SJCRH30 (cell line): ENCODE measurements at places on chromosomes 16 and 17.
A peak's percentile ranks its signal among the peaks of the same experiment; 100 is the strongest.

DNA sequence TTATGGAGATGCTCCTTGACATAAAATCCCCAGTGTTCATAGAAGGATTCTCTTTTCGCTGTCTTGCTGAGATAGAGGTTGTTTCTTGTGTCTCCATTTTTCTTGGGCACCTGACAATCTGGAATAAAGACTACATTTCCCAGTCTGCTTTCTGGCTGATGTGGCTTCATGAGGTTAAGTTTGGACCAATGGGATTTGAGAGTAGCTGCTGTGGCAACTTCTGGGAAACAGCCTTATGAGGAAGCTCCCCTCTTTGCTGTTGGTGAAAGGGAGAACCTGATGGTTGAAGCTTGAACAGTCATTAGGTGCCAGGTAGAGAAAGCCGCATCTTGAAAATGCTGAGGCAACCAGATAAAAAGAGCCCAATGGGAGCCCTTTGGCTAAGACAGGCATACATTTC lies 24.4 kb downstream of the HS3ST4 start:
- DNase-seq = no peak

DNA sequence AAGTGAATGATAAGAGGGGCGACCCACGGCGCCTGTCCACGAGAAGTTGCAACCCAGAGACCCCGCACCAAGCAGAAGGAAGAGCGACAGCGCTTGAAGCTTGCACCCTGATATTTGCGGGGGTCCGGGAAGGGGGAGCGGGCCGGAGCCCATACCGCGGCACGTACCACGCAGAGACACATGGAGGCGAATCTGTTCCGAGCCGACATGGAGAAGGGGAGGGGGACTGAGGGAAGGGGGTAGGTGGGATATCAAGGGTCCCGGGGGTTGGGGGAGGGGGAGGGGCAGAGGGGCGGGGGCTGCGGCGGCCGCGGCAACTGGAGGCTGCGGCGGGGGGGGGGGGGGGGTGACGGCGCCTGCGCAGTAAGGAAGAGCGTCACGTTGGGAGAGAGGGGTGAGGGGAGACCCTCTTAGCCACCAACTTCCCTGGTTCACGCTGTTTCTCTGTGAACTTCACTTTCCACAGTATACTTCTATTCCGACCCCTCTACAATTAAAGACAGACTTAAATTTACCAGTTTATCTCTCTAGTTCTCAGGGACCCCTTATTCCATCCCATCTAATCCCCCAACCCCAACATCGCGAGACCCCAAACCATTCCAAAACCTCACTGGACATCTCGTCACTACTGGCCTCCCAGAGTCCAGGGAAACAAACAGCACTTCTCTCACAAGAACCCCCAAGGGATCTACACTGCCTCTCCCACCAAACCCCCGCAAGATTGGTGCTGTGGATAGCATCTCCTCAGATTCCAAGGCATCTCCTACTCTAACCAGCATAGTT lies 8.0 kb downstream of the DLG4 start:
- no peak for DNase-seq

- peak; percentile 41 for DNase-seq
These were observed 646 bp upstream of the HES7 start for GRCh38 chr17:8124350-8125153.

GRCh38 chr17:82241926-82242697 lies 13.3 kb downstream of the SLC16A3 start:
- no peak for DNase-seq

DNA sequence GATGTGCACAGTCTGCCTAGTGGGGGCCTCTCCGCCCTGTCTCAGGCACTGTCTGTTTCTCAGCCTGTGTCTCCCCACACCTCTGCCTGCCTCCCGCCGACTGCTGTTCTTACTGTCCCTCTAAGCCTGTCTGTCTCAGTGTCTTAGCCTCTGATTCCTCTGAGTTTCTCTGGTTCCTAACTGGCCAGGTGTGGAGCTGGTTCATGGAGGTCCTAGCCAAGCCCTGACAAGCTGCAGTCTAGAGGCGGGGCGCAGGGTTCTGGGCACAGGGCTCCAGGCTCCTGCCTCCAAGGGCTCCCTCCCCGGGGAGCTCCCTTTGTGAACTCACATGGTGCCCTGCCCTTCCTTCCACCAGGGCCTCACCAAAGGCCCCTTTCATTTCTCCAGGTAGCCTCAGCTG lies 19.4 kb downstream of the C17orf100 start:
- DNase-seq = no peak

DNA sequence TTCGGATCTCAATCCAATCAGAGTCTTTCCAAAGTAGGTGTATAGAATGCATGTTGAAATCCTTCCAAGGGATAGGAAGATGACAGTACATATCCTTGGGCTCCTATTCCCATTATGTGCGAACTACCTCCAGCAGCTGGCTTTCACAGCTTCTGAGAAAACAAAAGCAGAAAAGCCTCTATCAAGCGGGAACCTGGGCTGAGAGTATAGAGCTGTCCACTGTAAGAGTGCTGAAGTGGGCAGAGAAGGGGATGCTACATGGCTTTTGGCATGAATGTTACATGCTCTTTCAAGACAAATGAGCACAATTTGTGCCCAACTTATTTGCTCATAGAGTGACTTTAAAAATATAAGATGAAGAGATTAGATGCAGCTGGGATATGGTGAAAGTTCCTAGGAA lies 993.5 kb downstream of the CDH8 start:
- DNase-seq = peak; percentile 59

GRCh38 chr16:58284469-58284868 lies 10.4 kb downstream of the PRSS54 start:
- DNase-seq = no peak

- no peak for DNase-seq
These were observed 6.8 kb downstream of the KRT38 start for GRCh38 chr17:41434005-41434404.

GRCh38 chr17:13194887-13195286 lies 177.1 kb upstream of the ELAC2 start:
- peak; percentile 45 for DNase-seq

- DNase-seq = no peak
These were observed 2.3 kb downstream of the SLC43A2 start for GRCh38 chr17:1626333-1626732.

DNA sequence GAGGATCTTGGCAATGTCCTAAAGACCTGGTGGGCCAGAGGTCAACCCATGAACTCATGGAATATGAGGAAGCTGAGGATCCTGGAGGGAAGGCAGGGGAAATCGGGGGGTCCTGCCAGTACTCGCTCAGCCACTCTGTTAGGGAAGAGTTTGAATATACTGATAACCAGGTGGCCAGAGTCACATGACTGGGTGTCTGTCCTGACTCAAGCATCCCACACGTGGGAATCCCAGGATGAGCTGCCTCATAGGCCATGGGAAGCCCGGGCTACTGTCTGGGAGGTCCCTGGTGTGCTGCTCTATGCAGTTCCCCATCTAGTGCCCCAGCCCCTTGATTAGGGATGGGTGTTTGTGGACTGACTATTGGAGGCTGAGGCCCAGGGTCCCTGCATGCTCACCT lies 1.6 kb downstream of the EXOC3L1 start:
- no peak for DNase-seq

DNA sequence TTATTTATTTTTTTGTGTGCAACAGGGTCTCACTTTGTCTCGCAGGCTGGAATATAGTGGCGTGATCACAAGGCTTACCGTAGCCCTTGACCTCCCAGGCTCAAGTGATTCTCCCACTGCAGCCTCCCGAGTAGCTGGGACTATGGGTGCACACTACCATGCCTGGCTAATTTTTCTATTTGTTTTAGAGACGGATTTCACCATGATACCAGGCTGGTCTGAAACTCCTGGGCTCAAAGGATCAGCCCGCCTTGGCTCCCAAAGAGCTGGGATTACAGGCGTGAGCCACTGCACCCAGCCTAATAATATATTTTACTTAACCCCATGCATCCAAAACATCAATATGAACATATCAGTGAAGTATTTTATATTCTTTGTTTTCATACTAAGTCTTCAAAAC lies 2.0 kb downstream of the CCDC200 start:
- no peak for DNase-seq

DNA sequence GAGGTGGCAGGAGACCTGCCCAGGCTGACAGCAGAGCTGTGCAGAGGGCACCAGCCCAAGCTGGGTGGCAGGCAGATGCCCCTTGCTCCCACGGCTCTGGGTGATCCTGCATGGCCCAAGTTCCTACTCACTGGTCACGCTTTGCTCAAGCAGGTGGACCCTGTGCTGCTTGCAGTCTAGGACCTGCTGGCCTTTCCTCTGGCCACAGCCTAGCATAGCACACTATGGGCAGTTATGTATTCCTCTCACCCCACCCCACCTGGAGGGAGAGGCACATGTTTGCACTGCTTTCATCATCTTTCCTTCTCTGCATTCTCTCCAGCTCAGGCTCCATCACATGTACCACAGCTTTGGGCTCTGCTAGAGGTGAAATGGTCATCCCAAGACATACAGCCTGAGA lies 19.6 kb upstream of the SREBF1 start:
- DNase-seq = no peak

DNA sequence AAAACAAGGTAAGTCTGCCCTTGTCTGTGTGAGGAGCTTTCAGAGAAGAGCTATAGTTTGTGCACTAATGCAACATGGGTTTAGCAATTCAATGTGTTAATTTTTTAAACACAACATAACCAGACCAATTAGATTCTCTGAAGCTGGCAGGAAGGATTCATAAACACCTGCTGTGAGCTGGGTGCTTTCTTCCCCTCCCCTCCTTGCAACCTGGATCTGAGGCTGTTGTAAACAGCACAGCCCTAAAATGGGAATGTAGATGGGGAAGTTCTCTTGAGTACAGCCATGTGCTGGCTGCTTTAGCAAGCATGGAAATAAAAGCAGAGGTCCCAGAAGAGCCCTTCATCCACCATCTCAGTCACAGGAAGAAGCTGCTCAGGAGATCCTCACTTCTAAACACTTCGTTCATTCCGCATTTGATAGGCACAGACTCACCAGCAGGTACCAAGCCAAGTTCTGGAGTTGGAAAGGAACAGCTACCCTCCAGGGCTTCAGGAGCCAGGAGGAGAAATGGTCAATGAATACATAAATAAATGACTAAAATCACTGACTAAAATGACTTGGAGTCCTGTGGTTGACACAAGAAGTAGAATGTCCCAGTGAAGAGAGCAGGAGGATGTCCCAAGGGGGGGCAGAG lies 21.7 kb downstream of the AXIN2 start:
- DNase-seq = no peak

- DNase-seq = no peak
These were observed 74.2 kb upstream of the NLK start for GRCh38 chr17:27968206-27968732.

- no peak for DNase-seq
These were observed 22.7 kb downstream of the MPP3 start for GRCh38 chr17:43810226-43810715.

- DNase-seq = peak; percentile 59
These were observed 235.8 kb downstream of the MAP2K4 start for GRCh38 chr17:12256380-12256995.

GRCh38 chr17:62139141-62139540 lies 74.1 kb upstream of the MED13 start:
- DNase-seq = no peak

GRCh38 chr16:24685539-24686432 lies 43.7 kb upstream of the TNRC6A start:
- peak; percentile 46 for DNase-seq

GRCh38 chr17:75875182-75875939 lies 3.0 kb downstream of the TRIM47 start:
- DNase-seq = no peak

GRCh38 chr17:57612202-57613071 lies 132.7 kb downstream of the CCDC182 start:
- DNase-seq = no peak

GRCh38 chr17:80138856-80139426 lies 8.0 kb downstream of the EIF4A3 start:
- DNase-seq = no peak

DNA sequence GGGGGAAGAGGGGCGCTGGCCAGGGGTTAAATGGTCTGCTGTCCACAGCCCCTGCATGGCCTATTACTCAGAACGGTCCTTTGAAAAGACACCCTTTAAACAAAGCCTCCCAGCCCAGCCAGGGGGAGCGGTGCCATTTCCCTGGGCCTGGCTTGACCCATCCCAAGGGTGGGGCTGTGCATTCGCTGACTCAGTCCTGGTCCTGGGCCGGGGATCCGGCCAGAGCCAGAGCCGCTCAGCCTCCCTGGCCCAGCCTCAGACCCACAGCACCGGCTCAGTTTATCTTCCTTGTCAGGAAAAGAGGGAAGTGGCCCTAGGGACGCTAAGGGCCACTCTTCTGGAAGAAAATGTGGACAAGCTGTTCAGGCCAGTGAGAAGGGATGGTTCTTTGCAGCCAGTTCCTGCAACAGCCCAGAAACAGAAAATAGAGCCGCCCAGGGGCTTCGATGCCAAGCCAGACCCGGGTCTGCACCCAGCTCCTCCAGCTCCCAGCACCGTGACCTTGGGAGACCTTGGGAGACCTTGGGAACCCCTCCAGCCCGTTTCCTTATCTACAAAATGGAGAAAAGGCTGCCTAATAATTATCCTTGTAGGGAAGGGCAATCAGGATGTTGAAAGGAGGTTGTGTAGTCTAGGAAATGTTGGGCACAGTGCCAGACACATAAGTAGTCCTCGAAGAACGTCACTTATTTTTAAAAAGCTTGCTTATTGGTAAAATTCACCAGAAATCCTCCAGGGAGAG lies 82.5 kb downstream of the ZDHHC7 start:
- DNase-seq = no peak

GRCh38 chr17:68897557-68897956 lies 57.6 kb downstream of the ABCA8 start:
- DNase-seq = no peak

DNA sequence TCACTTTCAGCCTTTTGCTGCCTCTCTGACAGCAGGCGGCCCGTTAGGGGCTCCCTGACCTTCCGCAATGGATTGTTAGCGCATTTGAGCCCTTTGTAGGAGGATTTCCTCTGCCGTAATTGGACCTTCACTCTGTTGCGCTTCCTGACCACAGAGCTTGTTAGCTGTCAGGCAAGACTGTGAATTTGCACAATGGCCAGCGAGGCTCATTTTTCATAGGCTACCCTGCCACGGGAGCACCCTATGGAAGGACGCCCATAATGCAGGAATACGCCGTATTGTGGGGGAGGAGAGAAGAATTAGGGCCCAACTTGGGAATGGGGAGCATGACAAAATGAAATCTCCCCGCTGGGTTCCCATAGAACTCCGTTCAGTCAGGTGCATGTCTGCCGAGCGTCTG lies 205.2 kb upstream of the NLRP1 start:
- no peak for DNase-seq

- no peak for DNase-seq
These were observed 78.6 kb upstream of the CA10 start for GRCh38 chr17:52237151-52237550.
